Esophagus squamous epithelium (tissue), 5 donors: ENCODE measurements at places on chromosomes 6 and 20.

GRCh38 chr6:11771473-11772048 is 7.0 kb downstream of the ADTRP start:
- no peak for DNase-seq

- DNase-seq = no peak
These were observed 32.8 kb upstream of the BCAS1 start for GRCh38 chr20:54103067-54103761.

DNA sequence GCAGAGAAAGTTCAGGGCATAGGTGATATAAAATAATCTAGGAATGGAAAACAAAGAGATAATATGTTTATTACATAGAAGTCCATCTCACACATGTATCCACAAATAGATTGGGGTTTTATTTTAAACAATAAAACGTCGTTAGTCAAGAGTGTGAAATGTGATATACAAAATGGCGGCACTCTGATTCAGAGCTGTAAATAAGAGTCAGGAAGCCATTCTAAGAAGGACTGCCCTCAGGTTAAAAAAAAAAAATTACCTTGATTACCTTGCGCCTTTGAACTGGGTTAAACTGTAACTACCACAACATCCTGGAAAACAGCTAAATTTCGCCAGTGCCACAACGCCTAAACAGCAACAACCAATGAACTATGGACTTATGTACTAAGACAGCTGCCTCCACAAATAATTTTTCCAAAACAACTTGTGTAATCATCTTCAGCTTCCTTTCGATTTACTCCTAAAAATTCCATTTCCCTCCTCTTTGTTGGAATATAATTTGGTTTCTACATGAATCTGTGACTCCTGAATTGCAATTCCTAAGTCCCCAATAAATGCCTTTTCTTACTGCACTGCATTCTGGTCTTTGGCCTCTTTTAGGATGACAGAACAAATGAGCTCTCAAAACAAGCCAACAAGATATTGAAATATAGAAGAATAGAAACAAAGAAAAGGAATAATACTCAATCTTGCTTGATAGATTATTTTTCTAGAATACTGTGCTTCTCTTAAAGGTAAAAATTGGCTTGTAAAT is 1019.5 kb upstream of the MAP3K7 start:
- no peak for DNase-seq

DNA sequence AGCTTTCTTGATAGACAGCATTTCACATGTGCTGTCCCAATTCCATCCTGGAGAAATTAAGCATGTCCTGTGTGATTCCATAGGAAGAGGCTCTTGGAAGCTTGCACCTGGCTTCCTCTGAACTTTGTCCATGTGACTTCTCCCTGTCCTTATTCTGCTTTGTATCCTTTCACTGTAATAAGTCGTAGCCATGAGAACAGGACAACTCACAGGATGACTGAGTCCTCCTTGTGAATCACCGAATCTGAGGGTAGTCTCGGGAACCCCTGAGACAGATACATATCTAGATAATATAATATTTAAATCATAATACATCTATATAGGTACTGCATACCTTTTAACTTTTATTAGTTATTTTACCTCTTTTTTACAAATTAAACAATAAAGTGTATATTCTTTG is 156.7 kb upstream of the THEMIS start:
- DNase-seq = no peak

DNA sequence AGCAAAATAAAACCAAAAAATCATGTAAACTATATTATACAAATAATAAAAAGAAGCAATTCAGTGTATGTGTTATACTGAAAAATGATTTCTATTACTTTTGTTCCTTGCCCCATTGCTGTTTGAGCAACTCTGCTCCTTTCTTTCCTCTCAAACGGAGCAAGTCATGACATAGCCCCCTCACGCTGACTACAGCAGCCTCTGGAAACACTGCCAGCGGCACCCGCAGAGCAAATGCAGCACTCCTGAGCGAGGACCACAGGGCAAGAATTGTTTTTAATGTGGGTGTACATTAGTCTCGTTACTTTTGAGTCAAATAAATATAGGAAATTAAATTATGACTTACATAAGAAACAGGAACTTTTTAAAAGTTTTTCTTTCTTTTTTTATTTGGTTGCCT is 350.1 kb upstream of the HSF2 start:
- DNase-seq = no peak
